GM06990 (cell line): ENCODE measurements at places on chromosomes 4 and X.

GRCh38 chr4:159250751-159251325, 148.0 kb downstream of the RAPGEF2 start:
- DNase-seq: peak; percentile 4

GRCh38 chr4:141375855-141376254, 155.2 kb downstream of the ZNF330 start:
- DNase-seq: no peak

DNA sequence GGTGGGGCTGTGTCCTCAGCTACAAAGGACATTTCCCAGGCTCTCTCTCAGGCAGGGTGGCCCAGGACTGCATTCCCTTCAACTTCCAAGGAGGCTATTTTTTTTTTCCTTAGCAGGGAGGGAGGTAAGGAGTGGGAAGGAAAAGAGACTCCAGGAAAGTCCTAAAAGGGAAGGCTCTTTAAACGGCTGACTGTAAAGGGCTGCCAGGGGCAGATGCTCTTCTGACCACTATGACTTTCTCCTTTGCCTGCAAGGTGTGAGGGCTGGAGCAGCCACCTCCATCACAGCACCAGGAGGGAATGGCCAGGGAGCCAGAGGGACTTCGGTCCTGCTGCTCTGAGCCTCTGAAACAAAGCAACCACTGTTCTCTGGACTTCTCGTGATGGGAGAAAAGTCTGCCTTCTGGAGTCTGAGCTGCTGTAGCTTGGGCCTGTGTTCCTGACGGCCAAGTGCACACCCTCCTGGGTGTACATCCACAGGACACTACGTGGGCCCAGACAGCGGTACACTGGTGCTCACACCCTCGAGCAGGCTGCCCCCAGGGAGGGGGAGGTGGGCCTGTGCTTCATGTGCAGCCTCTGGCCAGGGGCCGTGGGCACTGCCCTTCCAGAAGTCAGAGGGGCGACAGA, 17.9 kb downstream of the NAT8L start:
- no peak for DNase-seq

- peak; percentile 59 for DNase-seq
These were observed 45.0 kb downstream of the TET2 start for GRCh38 chr4:105191621-105192210.

- no peak for DNase-seq
These were observed 32.5 kb upstream of the AP1AR start for GRCh38 chr4:112199041-112199440.

DNA sequence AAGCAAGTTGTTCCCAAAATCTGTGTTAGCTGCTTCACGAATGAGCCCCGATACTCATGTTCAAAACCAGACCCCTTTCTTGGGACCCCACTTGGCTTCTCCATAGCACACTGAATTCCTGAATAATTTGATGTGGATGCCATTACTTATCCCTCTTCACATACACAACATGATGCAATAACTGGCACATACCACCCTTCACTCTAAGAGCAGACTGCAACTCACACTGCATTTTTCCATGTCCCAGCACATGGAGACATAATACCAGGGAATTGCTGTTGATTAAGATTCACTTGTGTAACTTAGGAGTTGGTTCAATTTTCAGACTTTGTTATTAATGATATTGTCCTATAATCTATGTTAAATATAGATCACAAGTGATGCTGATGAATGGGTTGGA, 213.4 kb downstream of the MAML3 start:
- no peak for DNase-seq

DNA sequence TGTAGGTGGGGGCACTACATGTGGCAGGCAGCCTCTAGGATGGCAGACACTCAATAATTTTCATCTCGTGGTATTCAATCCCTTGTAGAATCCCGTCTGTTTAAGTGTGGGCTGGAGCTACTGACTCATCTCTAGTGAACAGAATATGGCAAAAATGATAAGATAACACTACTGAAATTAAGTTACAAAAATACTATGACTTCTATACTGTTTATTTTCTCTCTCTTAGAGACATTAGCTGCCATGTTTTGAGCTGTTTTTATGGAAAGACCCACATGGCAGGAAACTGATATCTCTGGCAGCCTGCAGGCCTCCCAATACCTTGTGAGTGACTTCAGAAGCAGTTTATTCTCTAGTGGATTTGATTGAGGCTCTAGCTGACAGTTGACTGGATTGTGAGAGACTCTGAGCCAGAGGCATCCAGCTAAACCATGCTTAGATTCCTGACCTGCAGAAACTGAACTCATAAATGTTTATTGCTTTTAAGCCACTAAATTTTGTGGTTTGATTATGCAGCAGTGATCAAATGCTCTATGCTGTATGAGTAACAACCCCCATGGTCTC, 298.8 kb upstream of the CTSO start:
- DNase-seq: no peak

- DNase-seq: no peak
These were observed 34.0 kb downstream of the VCX start for GRCh38 chrX:7876957-7877356.

- DNase-seq: no peak
These were observed 147.1 kb downstream of the NAA11 start for GRCh38 chr4:79178760-79179159.

GRCh38 chrX:103210056-103210455, 4.9 kb upstream of the BEX4 start:
- DNase-seq: no peak

DNA sequence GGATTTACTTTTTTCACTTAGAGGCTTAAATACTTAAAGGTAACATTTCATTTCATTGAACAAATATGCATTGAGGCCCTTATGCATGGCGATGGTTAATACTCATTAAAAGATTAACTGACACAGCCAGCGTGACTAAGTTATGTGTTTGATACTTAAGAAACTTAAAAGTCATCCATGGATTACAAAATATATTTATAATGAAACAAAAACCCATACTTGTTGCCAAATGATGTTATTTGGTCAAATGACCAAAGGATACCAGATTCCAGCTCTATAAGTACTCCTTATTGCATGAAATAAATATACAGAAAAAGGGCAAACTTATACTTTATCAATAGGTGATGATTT, 26.7 kb downstream of the ZNF330 start:
- DNase-seq: no peak

DNA sequence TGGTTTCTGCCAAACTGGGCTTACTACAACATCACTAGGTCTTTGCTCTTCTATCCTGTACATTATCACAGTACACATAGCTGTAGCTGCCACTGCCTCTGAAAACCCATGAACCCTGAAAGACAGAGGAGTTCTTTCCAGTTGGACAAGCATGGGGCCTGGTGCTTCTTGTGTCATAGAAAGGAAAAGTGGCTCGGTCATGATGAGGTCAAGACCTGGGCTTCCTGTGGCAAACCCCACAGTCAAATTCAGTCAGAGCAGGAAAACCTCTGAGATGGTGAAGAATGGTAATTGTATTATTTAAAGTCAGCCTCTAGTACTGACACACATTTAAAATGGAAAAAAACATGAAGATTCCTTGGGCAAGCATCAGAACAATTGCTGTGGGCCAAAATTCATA, 133.3 kb upstream of the PRPS2 start:
- DNase-seq: peak; percentile 2

DNA sequence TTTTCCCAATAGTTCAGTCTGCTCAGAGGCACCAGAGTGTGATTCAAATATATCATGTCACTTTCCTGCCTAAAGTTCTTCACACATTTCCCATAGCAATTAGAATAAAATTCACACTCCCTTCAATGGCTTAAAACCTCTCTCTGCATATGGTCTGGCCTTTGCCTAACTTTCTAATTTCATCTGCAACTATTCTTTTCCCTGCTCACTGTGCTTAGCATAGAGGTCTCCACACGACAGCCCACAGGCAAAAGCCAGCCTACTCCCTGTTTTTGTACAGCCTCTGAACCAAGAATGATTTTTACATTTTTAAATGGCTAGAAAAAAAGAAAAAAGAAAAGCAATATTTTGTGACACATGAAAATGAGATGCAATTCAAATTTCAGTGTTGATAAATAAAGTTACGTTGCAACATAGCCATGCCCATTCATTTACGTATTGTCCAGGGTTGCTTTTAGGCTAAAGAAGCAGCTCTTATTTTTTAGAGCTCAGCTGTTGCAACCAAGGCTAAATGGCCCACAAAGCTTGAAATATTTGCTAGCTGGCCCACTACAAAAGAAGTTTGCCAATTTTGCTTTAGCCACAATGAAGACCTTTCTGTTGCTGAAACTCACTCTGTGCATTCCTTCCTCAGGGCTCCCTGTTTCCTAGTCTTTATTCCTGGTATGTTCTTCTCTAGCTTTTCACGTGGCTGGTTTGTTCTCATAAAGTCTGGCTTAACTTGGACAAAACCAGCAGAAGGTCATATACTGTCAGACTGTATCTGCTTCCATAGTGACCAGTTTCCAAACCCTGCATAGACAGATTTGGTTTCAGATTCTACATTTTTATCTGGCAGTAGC, 26.6 kb upstream of the IRF2 start:
- no peak for DNase-seq

GRCh38 chr4:169124661-169125060, 114.6 kb upstream of the CBR4 start:
- DNase-seq: no peak

GRCh38 chr4:70191647-70192046, 3.9 kb upstream of the ODAM start:
- no peak for DNase-seq

- no peak for DNase-seq
These were observed 26.9 kb downstream of the NUDT6 start for GRCh38 chr4:122895336-122895995.

GRCh38 chrX:53265771-53266574, 15.4 kb downstream of the IQSEC2 start:
- DNase-seq: no peak

DNA sequence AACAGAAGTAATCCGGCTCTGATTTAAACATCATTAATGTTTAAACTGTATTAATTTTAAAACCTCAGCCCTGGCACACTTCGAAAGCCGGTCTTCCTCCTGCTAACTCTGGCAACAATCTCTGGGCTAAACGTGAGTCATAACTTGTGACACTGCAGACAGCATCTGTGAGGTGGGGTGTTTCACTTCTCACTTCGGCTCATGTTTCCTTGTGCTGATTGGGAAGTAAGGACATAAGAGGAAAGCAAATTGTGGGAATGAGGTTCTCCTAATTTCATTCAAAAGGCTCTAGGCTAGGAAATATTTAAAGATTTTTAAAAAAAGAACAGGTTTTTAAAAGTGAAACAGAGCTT, 139.9 kb upstream of the USP9X start:
- no peak for DNase-seq

GRCh38 chr4:59925290-59925689, 1274.8 kb upstream of the ADGRL3 start:
- no peak for DNase-seq

DNA sequence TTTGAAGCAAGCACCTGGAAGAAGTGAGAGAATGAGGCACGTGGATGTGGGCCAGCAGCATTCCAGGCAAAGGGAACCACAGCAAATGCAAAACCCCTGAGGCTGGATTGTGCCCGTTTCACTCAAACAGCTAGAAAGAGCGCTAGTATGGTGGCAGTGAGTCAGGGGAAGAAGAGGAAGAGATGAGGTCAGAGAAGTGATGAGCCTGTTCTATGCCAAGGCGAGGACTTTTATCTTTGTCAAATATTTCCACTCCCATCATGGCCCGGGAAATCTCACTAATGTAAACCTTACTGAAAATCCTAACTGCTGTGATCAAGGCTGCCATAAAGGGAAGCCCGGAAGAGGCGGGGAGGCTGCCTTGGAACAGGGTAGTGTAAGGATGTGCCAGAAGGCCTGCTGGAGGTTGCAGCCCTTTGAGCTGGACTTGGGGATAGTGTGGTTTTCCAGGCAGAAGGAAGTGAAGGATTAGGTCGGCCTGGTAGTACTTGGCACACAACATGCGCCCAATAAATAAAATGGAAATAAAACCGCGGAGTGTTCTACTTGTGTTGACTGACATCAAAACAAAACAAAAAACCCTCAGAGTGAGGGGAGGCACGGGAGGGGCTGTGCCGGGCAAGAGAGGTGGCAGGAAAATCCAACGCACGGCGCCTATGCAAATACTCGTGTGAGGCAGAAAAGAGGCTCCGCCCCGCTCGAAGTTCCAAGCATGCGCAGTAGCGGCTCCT, 1.2 kb upstream of the CDK16 start:
- DNase-seq: no peak

DNA sequence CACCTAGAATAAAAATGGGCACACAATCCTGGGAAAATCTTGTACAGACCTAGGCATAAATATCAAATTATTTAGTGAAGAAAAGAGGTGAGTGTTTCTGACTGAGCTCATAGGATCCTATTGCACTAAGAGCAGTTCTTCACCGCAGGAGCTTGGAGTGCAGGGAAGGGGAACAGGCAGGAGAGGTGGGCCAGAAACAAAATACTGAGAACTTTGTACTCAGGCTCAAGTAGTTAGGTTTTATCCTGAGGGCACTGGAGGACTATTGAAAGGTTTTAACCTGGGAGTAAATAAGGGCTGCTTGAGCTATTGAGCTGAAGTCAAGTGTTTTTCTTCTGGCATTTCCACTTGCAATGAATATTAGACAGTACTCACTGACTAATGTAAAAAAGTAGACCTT, 12.2 kb downstream of the EPHA5 start:
- DNase-seq: no peak

- DNase-seq: no peak
These were observed 354.1 kb upstream of the DIPK2B start for GRCh38 chrX:45554736-45555135.

DNA sequence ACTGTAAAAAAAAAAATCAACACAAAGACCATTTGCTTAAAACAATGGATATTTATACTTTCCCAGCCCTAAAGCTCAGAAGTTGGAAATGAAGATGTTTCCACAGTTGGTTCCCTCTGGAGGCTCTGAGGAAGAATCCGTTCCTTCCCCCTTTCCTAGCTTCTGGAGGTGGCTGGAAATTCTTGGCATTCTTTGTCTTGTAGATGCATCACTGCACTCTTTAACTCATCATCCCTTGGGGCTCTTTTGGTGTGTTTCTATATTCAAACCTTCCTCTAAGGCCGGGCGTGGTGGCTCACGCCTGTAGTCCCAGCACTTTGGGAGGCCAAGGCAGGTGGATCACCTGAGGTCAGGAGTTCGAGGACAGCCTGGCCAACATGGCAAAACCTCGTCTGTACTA, 78.7 kb downstream of the VCX3A start:
- no peak for DNase-seq

- DNase-seq: no peak
These were observed 129.7 kb upstream of the FTHL17 start for GRCh38 chrX:31201503-31201902.
